ENCODE measurements at places on chromosomes 4 and X. TPM values are rescaled to one million over a fixed set of nuclear protein-coding genes. Genes with fewer than 3 reads are reported as not detected.

Gene SPANXD
- total RNA-seq, result not detected

Gene CLNK
- total RNA-seq, result not detected

Gene RAP2C
- total RNA-seq, result 24.4 TPM

Gene SAGE1
- total RNA-seq, result not detected

Gene ZNF711
- total RNA-seq, result 1.2 TPM

Gene ADH4
- total RNA-seq, result 0.41 TPM

Gene VCX3B
- not detected for total RNA-seq

Gene NXT2
- total RNA-seq, result 9.0 TPM

Measured in mucosa of descending colon (tissue), 3 donors.